ENCODE measurements at places on chromosomes 5 and 9. TPM values are rescaled to one million over a fixed set of nuclear protein-coding genes. Genes with fewer than 3 reads are reported as not detected.
A peak's percentile ranks its signal among the peaks of the same experiment; 100 is the strongest.

GRCh38 chr9:84027201-84027600, 46.6 kb downstream of the RMI1 start:
- DNase-seq = no peak

DNA sequence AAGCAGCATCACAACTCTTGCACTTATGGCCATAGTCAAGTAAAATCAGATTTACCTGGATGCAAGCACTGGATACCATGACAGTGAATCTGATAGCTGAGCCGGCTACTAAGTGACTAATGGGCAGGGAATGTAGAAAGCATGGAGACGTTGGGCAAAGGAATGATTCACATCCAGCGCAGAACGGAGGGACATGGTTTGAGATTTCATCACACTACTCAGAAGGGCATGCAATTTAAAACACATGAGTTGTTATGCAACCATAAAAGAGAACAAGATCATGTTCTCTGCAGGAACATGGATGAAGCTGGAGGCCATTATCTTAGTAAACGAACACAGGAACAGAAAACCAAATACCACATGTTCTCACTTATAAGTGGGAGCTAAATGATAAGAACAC, 169.1 kb upstream of the PIK3R1 start:
- DNase-seq = no peak

- no peak for DNase-seq
Measured at GRCh38 chr9:108394726-108395125, 461.1 kb downstream of the ACTL7B start.

The BHMT gene
- total RNA-seq = 2.3 TPM

GRCh38 chr5:9288234-9288633, 257.6 kb downstream of the SEMA5A start:
- peak; percentile 27 for DNase-seq

DNA sequence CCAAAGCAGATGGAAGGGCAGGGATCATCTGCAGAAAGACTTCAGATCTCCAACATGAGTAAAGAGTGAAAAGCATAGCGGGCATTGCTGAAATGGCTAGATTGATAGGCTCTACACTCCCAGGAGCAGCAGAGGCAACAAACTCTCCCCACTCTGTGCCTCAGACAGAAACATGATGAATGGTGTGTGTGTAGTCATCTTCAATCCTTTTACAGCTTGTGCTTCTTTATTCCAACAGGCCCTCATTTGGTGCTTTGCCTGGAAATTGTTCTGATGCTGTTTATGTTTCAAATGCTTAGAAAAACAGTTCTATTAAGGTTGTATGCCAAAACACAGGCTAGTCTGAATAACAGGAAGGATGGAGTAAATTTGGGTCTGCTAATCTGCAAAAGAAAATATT, 176.2 kb downstream of the DMRTA1 start:
- no peak for DNase-seq

GRCh38 chr9:101727612-101728524, 10.6 kb downstream of the GRIN3A start:
- peak; percentile 85 for DNase-seq

DNA sequence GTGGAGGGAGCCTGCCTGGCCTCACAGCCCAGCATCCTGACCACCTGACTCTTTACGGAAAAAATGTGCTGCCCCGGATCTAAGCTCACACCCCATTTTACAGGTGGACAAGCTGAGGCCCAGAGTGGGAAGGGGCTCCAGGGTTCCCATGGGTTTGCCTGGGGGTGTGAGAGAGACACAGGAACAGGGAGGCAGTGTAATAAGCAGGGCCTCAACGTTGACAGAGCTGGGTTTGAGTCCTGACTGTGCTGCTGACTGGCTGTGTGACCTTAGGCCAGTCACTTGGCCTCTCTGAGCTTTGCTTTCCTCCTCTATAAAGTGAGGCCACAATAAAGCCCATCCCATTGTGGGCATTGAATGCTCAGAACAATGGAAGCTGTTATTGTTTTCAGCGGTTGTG, 73.7 kb downstream of the HMCN2 start:
- DNase-seq = no peak
